Stimulated activated CD8-positive, alpha-beta memory T cell treated with anti-CD3 and anti-CD28 coated beads, Interleukin-4, amount 100 ng/mL, for 1 hour (primary cell): ENCODE measurements at places on chromosomes 12 and 14.
A peak's percentile ranks its signal among the peaks of the same experiment; 100 is the strongest.

- no peak for DNase-seq
Measured at GRCh38 chr12:67757651-67758050, 109.1 kb downstream of the DYRK2 start.

DNA sequence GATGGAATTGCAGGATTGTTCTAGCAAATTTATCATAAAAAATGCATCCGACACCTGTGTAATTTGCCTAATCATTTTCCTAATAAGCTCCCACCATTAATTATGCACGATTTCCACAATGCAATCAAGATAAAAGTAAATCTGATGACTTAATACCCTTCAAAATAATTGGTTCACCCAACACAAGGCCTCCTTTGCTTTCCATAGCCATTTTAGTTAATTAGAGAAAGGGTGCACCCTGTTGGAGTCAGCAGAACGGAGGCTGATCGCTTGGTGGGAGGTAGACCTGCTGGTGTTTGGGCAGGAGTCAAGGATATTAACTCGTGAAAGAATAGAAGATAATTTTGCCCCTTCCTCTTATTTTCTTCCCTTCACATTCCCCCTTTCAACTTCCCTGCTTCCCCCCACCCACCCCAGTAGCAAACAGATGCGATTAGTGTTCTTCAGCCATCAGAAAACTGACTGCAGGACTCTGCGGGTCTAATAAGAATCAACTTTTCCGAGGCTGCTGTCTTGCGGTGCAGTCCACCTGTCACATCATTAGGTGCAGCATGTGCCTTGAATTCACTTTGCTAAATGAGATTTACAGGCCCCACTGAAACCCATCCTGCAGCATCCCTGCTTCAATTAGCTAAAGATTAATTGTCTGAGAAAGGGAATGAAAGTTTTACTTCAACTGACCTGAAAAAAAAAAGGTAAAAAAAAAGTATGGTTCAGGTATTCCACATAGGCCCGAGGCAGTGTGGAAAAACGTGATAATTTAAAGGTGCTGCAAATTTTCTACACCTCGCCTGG lies 553.7 kb upstream of the LMO3 start:
- no peak for DNase-seq

DNA sequence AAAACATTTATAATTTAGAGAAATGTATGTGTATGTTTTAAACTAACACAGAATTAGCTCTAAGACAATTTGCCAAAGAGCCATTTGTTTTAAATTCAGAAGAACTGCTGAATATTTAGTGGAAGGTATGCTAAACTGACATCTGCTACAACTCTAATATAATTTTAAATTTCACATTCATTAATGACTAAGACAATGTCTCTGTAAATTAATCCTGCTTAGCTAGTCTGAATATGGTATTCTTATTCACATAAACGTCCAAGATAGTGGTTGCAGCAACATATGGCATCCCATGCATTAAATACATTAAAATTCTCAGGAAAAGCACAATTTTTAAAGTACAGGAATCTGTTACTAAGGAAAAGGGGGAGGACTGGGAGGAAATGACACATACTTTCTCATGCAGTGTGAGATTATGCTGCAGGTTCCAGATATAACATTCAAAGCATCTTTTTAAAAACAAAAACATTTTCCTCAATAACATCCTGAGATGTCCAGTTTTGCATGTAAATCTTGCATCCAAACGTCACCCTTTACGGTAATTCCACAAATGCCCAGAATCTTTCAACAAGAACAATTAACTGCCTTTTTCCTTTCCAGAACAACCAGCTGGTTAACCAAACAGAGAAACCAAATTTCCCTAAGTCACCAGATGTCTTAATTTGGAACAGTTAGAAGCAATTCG lies 26.9 kb downstream of the WDR89 start:
- DNase-seq: no peak

GRCh38 chr14:60327447-60328331 lies 78.7 kb downstream of the PPM1A start:
- no peak for DNase-seq

DNA sequence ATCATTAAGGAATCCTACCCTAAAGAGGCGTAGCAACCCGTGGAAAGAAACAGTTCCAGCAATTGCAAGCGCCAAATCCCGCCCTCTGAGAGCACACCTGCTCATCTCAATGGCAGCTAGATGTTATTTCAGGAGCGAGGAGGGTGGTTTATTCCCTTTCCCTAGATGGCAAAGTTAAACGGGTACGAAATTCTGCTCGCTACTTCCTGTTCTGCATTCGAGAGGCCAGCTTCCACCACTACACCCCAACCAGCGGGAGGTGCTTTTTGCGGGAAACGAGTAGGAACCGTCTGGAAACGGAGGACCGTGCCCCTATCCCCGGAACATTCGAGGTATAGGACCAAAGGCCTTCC lies 536 bp downstream of the VPS29 start:
- no peak for DNase-seq

- DNase-seq: no peak
Measured at GRCh38 chr12:52127683-52128450, 48.4 kb downstream of the SMIM41 start.

- no peak for DNase-seq
Measured at GRCh38 chr12:8950221-8950527, 729 bp upstream of the M6PR start.

DNA sequence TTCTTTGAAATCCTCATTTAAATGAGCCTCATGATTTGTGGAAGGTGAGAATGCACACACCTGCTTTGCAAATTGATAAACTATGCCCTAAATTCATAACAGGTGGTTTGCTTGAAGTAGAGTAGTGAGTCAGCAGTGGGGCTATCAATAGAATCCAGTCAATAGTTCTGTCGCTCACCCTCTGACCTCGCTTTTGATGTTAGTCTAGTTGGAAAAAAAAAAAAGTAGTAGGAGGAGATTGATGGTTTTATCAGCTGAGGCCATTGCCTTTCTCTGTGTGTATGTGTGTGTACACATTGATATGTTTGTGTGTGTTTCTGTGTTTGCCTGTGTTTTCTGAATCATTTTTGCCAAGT lies 267.3 kb downstream of the SNAPC1 start:
- no peak for DNase-seq

GRCh38 chr14:102694530-102695166 lies 82.6 kb upstream of the TRAF3 start:
- peak; percentile 11 for DNase-seq

GRCh38 chr12:46364777-46365580 lies 7.6 kb downstream of the SLC38A2 start:
- no peak for DNase-seq

DNA sequence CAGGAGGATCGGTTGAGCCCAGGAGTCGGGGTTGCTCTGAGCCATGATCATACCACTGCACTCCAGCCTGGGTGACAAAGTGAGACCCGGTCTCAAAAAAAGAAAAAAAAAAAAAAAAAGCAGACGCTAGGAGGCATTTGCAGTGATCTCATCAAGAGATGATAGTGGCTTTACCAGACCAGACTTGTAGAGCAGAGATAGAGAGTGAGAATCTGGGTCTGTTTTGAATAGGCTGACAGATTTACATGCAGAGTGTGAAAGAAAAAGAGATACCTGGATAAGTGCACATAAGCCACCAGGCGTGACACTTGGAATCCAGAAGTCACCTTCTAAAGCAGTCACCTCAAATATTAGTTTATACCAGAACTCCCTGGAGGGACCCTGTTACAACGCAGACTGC lies 21.1 kb upstream of the FLRT2 start:
- no peak for DNase-seq

GRCh38 chr12:118373616-118374015 lies 909 bp upstream of the TAOK3 start:
- no peak for DNase-seq

DNA sequence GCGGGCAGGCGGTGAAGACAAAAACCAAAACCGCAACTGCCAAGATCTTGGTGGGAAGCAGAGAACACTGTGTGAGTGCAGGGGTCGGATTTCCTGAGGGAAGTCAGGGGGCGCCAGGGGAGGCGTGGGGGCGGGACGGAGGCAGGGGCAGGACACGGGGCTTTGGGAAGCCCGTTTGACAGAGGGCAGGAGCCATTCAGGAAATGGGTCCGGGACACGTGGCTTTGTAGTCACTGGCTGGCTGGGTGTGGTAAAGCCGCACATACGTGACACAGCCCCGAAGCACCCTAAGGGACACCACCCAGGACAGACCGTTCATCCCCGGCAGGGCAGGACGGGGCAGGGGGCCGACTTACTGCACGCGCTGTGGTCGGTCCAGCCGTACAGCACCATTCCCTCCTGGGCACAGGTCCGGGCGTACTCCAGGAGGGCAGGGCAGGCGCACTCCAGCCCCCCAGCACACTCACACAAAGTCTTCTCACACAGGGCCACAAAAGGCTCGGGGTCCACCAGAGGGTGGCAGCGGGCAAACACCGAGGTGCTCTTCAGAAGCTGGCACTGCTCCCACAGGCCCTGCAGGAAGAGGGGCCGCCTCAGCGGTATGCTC lies 49.4 kb downstream of the VWF start:
- no peak for DNase-seq

DNA sequence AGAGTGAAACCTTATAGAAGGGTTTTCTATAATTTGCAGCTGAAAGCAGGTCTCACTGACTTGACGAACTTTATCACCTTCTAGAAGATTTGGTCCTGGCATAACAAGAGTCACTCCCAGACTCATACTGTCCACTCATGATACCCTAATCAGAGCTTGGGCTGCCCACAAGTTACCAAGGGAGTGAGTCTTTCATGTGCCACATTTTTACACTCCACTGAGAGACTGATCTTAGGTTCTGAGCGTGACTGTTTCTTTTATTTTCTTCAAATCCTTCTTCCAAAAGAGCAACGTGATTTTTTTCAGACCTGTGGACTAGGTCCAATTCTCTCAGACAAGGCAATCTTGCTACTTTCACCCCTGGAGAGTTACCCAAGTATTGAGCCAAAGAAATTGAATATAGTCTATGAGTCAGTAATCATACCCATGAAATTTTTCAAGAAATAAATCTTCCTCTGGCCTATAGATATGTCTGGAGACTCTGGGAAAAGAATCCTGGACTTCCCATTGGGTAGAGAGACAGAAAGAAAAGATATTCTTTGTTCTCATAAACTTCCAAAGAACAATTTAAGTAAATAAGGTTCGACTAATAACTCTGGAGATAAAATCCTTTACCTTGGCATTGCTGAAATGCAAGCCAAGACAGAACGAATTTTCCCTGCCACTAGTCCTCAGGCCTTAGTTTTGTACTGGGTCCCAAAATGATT lies 26.9 kb downstream of the SIX1 start:
- no peak for DNase-seq

DNA sequence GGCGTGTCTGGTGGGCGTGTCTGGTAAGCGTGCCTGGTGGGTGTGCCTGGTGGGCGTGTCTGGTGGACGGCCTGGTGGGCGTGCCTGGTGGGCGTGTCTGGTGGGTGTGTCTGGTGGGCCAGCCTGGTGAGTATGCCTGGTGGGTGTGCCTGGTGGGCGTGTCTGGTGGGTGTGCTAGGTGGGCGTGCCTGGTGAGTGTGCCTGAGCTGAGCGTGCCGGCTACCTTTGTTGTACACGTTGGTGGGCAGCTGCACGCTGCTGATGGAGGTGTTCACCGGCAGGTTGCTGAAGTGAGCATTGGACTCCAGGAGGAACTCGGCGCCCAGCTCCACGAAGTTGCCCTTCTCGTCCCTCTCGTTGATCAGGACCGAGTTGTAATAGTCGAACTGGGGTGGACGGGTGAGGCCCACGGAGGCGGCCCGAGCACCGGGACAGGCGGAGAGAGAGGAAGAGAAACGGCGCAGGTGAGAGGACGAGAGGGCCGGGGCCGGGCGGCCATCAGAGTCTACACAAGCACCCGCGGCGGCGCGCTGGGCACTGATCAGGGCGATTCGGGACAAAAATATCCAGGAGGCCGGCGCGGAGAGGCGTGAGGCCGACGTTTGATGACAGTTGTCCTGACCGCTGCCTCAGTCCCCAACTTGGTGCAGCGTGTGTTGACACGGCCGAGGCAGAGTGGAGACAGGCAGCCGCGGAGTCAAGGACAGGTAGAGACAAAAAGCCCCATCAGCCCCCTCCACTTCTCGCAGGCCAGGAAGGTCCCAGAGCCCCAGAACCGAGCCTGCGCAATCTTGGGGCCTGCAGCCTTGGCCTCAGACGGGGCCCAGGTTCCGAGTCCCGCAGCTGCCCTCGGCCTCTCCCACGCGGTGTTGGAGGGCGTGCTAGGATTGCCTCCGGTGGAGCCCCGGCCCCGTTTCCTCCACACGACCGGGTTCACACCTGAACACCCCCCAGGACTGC lies 10.5 kb downstream of the CACNA2D4 start:
- DNase-seq: no peak

DNA sequence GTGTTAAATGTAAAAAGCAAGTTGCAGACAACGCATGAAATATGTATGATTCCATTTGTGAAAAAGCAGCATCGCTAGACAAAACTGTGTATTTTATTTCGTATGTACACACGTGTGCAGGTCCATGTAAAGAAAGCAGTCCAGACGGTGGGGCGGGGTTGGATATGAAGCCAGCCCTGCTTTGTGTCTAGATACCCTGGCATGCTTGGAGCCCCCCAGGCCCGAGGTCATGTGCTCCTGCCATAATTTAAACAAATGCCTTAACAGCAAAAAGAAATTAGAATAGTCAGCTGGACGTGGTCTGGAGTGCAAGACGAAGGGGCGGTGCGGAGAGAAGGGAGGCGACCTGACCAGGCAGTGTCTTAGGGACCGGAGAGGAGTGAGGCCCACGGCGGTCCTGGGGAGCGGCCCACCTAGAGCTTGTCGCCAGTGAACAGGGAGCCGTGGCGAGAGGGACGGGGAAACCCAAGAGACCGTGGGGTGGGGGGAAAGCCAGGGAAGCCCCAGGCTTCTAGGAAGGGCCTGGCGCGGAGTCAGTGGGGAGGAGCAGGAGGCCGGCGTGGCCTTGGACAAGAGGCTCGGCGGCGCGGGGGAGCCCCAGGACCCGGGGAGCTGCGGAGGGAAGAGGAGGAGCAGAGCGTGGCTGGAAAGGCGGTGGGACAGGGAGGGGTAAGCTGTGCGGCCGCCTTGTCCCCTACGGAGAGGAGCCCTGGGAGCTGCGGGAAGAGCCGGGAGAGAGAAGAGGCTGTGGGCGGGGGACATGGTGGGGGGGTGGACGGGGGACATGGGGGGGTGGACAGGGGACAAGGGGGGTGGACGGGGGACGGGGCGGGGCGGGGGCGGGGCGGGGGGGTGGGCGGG lies 118.5 kb upstream of the C14orf180 start:
- DNase-seq: no peak

DNA sequence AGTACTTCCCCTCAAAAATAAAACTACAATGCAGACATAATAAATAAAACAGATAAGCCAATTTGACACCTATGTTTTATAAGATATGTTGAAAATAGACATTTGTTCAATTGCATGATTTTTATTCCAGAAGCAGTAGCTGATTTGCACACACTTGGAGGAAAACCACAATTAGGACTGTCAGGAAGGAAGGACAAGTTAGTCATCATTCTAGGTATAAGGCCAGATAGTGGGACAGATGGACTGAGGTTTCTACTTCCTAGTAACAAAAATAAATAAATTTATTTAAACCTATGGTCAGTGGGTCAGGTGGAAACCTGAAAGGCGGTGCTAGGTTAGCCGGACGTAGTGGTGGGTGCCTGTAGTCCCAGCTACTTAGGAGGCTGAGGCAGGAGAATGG lies 141.8 kb upstream of the RASSF8 start:
- no peak for DNase-seq
